Naive thymus-derived CD4-positive, alpha-beta T cell (primary cell): ENCODE measurements at places on chromosomes 6 and 20. TPM values are rescaled to one million over a fixed set of nuclear protein-coding genes. Genes with fewer than 3 reads are reported as not detected.

DNA sequence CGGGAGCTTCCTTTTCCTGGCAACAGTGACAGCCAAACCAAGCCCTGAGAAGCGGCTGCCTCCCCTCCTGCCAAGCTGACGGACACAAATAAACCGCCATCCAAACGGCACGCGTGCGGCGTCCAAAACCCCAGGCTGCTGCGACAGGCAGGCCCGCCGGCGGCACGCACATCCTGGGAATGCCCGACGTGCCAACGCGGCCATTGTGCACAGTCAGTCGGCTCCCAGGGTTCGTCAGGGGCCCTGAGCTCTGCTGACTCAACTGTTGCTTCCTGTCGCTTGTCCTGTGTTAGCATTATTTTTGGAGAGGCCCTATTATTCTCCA lies 6.8 kb downstream of the JAG1 start:
- DNase-seq, result no peak

- no peak for DNase-seq
Observed at GRCh38 chr6:42224222-42225028, 6.8 kb upstream of the MRPS10 start.

DNA sequence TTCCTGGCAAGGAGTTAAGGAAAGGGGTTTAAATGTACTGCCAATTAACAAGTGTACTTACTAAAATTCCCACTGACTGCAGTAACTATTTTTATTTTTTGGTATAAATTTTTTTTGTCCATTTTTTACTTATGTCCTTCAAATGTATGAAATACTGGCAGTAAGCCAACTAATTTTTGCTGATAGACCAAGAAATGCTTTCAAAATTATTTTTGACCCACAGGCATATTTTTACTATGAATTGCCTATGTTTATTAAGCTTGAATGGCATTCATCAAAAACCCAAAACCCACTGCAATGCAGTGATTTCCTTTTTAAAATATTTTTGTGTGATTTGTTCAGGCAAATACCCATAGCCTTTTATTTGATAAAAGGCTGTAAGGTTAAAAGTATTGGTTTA lies 560.1 kb downstream of the UTRN start:
- no peak for DNase-seq

DNA sequence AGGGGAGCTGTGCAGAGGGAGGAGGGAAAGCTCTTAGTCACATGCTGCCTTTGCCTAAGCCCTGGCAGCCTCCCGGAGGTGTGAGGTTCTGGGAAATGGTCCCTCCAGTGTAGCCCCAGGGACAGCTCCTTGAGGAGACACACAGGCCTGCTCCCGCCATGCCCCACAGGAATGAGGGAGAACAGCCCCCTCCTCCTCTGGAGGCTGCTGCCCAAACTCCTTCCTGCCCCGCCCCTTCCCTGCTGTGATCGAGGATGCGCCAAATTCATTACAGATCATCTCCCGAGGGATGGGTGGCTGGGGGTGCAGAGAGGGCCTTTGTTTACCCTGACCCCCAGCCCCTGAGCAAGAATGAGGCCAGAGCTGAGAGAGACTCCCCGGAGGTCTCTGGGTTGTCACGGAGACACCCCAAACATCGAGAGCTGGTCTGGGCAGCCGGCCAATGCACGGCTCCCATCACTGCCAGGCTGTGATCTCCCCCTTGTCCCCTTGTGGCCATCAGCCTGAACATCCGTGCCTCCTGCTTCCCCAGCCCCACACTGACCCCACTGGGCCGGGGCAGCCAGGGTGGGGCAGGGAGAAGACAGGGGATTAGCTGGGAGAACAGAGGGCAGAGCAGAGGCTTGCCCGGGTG lies 8.4 kb downstream of the CYP21A2 start:
- no peak for DNase-seq

Gene CASS4
- 6.8 TPM for polyA plus RNA-seq

Gene C20orf141
- polyA plus RNA-seq, result not detected

Gene REM1
- not detected for polyA plus RNA-seq
